Astrocyte of the spinal cord (primary cell): ENCODE measurements at places on chromosomes 4 and X.

DNA sequence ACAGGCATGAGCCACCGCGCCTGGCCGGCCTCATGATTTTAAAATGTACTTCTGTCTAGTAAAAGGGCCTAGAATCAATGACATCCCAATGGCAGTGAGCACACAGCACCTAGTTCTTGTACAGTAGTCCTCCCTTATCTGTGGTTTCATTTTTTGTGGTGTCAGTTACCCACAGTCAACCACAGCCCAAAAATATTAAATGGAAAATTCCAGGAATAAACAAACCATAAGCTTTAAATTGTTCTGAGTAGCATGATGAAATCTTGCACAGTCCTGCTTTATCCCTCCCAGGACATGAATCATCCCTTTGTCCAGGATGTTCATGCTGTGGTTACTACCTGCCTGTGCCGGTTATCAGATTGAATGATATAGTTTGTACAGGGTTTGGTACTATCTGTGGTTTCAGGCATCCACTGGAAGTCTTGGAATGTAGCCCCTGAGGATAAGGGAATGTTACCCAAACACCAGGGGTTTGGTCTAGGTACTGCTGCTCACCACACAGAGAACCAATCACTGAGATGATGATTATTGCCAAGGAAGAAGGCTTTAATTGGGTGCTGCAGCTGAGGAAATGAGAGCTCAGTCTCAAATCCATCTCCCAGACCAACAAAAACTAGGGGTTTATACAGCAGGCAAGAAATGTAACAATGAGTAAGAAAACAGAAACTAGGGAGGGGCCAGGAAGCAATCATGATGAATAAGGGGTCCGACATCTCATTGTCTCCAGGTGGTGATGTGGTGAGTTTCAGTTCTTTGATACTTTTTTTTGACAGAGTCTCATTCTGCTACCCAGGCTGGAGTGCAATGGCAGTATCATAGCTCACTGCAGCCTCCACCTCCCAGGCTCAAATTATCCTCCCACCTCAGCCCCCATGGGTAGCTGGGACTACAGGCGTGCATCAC, 16.2 kb upstream of the FHL1 start:
- DNase-seq: peak; percentile 90

DNA sequence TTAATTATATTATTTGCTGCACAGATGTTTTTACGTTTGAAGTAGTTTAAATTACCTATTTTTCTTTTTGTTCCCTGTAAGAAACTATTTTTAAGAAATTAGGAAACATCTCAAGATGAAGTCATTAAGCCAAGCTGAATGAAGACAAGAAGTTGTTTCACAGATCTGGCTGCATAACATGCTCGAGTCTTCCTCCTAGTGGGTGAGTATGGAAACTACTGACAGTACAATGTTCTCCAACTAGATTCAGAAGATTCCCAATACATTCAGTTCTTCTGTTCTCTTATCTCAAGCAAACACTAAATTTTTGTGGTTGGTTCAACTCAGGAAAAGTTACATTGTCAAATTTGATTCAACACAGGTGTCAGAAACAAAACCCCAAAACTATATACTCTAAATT, 256.8 kb upstream of the VCX start:
- peak; percentile 17 for DNase-seq

DNA sequence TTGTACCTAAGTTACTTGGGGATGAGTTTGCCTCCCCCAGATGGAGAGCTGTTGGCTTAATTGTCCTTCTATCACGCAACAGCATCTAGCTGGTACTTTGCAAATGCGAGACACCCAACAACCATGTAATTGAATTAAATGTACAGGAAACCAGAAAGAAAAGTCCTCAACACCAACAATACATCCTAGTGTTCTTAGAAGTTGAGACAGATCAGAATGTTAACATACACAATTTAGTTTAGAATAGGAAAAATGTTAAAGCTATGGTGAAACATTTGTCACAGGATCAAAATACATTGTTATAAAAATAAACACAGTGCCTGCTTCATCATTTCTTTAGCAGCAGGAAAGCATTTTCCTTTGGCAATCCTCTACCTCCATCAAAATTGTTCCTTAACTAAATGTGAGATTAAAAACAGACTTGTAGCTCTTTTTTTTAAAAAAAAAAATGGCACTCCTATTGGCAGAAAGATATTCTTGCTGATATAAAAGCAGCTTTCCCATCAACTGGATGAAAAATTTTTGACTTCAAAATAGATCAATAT, 163.1 kb upstream of the MID1 start:
- no peak for DNase-seq

- no peak for DNase-seq
These were observed 99.4 kb downstream of the GPR82 start for GRCh38 chrX:41823402-41823801.

- DNase-seq: no peak
These were observed 632.0 kb downstream of the IQCM start for GRCh38 chr4:149183638-149184037.

DNA sequence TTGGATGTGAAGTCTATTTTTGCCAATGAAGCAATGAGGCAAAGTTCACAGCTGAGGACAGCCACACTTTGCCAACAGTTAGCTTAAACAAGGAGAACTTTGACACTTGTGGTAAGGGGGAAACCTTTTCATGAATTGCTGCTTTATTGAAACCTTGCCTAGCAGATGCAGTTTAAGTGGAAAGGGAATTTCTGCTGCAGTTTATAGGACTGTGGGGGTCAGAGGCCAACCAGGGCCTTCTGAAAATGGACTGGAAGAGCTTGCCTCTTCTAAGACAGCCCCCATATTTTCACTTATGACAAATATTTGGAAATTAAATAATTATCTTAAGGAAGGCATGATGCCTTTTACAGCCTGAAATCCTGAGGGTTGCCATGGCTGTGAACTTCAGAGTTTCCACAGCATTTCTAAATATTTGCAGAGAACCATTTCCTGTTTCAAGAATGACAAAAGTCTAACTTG, 550.3 kb downstream of the RAB28 start:
- DNase-seq: no peak

- peak; percentile 59 for DNase-seq
These were observed 155.6 kb upstream of the PACRGL start for GRCh38 chr4:20544645-20545044.

DNA sequence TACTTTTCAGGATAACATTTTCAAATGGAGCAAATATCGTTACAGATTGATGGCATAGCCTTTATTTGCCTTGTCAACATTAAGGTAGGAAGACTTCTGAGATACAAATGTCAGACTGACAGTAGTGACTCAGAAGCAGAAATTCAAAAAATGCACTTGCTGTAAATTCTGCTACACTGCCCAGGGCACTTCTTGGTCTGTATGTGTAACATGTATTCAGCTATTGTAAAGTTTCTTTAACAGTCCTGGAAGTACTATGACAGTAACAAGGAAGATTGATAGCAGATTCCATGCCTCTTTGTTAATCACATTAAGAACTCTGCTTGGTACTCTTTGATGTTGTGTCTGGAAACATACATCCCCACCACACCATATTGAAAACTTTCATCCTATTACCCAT, 69.6 kb upstream of the PCDH18 start:
- no peak for DNase-seq

- no peak for DNase-seq
These were observed 125.4 kb upstream of the ZCCHC13 start for GRCh38 chrX:74178536-74178935.

- no peak for DNase-seq
These were observed 33.6 kb downstream of the GSPT2 start for GRCh38 chrX:51776851-51777250.

DNA sequence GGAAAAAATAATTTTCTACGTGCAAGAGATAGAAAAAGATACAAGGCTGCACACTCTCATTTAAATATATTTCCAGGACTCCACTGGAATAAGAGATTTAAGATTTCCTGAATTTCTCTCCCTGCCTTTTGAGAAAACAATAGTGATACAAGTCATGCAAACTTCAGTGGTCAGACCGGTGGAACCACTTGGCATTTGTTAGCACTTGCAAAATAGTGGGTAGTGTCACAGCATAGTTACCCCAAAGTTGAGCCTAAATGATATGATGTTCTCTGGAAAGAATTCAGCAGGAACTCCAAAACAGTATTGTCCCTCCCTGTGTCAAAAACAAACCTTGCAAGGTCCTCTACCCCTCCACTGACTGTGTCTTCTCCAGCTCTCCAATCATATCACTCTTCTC, 102.3 kb downstream of the ANKRD50 start:
- no peak for DNase-seq

- DNase-seq: no peak
These were observed 522.9 kb upstream of the SLIT2 start for GRCh38 chr4:19728773-19729172.

- DNase-seq: peak; percentile 96
These were observed 133.3 kb downstream of the DCK start for GRCh38 chr4:71126719-71127118.

DNA sequence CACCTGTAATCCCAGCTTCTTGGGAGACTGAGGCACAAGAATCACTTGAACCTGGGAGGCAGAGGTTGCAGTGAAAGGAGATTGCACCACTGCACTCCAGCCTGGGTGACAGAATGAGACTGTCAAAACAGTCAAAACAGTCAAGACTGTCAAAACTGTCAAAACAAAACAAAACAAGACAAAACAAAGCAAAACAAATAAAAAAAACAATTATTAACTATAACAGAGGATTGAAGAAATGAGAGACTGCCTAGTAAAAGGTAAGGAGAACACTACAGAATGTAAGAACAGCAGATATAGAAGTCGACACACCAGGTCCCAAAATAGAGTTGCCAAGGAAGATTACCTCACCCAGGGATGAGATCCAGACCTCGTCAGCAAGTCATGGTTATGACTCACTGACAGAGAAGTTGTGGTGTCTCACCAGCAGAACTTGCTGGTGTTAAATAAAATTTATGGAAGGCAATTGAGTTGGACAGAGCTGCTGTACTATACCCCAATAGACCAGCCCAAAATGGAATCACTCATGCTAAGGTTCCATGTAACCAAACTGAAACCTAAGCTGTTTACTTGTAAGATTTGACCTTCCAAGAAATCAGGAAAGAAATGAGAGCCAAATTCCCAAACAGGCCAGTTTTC, 32.1 kb upstream of the GK start:
- peak; percentile 79 for DNase-seq

DNA sequence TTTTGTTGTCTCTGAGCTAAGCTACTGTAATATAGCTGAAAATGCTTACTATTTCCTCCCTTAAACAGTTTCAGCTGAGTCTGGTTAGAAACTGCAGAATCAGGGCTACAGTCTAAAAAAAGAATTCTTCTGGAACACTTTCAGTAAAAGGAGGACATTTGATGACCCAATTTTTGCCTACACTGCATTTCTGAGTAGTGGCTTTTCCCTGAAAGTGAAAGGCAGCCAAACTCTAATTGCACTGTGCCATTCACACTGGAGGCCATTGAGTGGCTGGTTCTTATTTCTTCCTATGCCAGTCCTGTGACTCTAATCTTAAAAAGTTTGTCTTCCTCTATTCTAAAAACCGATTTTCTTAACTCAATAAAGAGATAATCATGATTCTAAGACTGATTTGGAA, 526.0 kb downstream of the CFAP47 start:
- DNase-seq: no peak

DNA sequence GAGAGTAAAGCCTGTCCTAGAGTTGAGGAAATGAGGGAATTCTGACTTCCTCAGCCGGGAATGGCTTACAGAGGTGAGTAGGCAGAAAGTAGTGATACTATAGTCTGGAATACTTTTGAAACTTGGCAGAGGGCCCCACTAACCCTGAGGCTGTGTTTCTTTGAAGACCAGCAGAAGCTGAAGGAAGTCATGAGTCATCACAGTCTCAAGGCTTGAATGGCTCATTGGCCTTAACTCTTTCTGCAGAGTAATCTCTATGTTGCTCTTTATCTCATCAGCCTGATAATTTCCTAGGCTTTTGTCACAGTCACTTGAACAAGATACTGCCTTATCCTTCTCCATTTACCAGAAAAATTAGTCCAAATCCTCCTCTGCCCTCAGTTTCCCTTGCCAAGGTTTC, 80.8 kb downstream of the ANKRD50 start:
- DNase-seq: peak; percentile 97
